ENCODE measurements at places on chromosomes 2 and 18.

DNA sequence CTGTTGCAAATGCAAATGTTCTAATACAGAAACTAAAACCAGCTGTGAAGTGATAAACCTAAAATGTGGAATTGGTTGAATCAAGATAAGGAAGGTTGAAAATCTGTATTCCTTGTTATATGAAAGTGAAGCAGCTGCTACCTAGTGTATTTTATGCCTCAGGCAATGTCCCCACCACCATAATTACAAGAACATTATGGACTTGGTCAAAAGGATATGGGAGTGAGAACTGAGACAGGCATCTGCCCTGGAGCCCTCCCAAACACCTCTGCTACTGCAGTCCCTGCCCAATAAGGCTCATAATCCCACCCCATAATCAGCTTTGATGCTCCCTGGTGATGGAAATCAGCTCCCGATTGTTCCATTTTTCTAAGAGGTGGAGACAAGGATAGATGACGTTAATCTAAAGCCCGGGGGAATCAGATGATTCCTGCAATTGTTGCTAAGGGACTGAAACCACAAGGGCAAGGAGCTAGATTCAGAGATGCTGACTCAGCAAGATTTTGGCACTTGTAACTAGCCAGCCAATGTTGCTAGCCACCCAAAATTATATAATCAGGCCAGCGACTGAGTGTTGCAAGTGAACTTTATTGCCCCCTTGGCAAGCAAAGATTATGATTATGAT is 69.5 kb downstream of the EVA1A start:
- no peak for DNase-seq

DNA sequence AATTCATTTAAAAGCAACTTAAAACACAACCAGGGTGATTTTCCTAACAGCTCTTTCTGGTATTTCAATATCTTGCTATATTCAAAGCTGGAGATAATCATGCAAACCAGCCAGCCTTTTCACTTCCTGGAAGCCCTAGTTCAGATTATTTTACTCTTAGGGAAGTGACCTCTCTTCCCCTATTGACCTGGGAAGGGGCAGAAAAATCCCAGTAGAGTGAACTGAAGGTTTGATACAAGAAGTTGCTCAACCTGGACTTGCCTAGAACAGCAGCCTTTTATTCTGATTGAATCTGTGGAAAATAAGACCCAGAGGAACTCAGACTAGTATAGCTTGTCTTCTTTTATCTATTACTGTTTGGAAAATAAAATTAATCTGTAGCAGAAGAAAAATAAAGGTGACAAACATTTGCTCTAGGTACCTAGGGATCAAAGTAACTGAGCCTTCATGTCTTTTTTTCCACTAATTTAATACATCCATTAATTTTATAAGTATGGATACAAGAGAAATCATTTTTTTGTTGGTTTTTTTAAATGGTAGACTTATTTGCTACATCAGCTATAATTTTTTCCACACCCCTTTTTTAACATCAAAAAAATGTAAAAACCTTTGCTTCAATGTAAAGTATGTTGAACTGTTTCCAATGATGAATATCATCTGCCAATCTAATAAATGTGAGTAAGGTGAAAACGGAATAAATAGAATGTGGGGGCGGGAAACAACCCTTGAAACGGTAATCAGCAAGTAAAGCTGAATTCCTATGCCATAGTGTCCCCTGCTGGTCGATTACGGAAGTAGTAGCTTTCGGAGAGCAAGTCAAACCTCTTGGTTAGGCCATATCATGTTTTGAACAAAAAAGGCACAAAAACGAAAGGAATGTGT is 629.9 kb downstream of the NRXN1 start:
- no peak for DNase-seq

GRCh38 chr2:167718560-167718959 is 528.8 kb downstream of the STK39 start:
- DNase-seq, result no peak

DNA sequence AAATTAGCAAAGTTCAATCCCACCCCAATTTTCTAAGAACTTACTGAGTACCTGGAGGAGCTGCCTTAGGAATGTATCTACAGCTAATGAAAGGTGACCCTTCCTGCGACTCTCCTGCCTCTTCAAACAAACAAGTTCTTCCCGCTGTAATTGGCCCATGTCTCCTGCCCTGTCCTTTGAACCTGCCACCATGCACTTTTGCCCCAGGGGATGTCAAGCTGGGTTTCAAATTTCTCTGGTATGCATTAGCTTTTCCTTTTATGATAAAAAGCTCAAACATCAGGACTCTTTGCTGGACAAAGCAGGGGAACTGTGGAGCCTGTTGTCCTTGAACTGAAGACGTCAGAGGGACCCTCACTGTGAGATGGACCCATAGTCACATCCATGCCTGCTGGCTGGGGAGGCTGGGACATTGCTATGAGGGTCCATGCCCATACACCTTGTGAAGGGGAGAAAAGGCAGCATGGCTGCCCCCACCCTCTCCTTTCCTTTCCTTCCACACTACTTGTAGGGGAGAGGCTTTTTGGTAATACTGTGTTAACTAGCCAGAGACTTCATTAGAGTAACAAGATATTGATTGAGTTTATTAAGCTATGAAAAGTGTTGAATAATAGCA is 210.7 kb upstream of the COPS8 start:
- no peak for DNase-seq

GRCh38 chr2:240595381-240596079 is 9.0 kb downstream of the CAPN10 start:
- DNase-seq, result peak; percentile 11

Measured in uterus (tissue), 4 donors.